ENCODE measurements at places on chromosomes 4 and X.

DNA sequence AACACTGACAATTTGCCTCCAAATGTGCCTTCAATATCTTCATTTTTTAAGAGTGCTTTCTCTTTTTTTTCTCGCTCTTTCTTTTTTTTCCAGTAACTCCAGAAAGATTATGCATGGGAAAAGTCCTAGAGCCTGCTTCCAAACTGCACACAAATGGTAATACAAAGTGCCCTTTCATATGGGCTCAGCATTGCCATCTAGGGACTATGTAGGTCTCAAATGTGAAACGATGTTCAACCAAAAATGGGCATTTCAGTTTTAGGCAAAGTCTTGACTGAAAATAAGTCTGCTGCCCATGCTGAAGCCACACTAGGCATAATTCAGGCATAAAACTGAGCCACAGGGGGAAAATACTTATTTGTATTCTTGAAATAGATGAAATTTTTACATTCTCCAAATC lies 65.6 kb downstream of the SYNPO2 start:
- DNase-seq: no peak

DNA sequence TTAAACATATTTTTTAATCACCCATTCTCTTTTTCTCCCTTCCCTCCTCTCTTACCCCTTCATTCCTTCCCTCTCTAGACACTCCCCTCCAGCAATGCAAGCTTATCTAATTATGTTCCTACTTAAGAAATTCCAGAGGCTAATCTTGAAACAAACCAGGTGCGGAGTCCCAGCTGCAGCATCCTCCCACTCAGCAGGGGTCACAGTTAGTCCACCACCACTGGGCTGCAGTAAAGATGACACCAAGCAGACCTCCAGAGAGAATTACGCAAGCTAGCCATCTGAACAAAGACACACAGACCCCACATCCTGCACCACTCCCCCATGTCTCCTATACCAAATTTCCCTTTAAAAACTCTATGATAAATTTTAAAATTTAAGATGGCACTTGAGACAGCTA lies 13.9 kb upstream of the SEC24B start:
- no peak for DNase-seq

- no peak for DNase-seq
Measured at GRCh38 chr4:101348367-101348827, 1.1 kb upstream of the PPP3CA start.

- DNase-seq: no peak
Measured at GRCh38 chrX:52542311-52542710, 25.4 kb upstream of the XAGE1B start.

- no peak for DNase-seq
Measured at GRCh38 chr4:63670735-63671134, 738.5 kb downstream of the TECRL start.

DNA sequence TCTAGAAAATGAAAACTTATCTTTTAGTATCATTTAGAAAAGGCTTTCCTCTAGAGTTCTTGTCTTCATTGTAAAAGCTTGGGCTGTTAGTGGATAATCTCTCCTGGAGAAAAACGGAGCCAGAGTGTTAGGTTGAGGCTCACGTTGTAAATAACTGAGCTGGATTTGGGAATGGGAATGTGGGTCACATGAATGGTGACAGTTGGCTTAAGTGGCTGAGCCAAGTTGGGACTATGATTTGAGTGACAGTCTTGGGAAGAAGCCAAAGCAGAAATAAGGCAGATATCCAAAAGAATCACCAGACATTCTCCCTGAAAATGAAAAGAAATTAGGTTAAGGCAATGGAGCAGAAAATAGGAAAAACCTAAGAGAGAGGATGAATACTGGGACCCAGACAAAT lies 33.6 kb upstream of the PDGFC start:
- no peak for DNase-seq

DNA sequence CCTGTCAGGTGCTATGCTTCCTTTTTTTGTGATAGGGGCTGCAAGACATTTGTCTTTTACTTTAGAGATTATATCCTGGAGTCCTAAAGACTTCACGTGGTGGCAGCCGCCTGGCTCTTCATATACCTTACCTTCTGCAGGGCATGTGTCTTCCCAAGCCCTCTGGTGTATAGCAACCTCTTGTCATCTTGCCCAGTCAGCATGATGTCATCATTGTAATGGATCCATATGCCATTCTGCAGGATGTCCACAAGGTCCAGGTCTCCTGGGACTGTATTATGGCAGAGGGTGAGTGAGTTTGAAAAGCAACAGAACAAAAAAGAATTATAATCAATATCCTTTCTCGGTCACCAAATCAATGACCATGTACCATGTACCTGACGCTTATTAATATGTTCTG lies 82.2 kb upstream of the SCOC start:
- peak; percentile 17 for DNase-seq

GRCh38 chr4:158599765-158600498 lies 71.8 kb downstream of the C4orf46 start:
- DNase-seq: no peak

GRCh38 chr4:147793569-147794313 lies 61.9 kb downstream of the ARHGAP10 start:
- no peak for DNase-seq

GRCh38 chr4:15262396-15262795 lies 165.4 kb upstream of the C1QTNF7 start:
- no peak for DNase-seq

GRCh38 chrX:67953658-67954057 lies 409.8 kb downstream of the AR start:
- DNase-seq: no peak

DNA sequence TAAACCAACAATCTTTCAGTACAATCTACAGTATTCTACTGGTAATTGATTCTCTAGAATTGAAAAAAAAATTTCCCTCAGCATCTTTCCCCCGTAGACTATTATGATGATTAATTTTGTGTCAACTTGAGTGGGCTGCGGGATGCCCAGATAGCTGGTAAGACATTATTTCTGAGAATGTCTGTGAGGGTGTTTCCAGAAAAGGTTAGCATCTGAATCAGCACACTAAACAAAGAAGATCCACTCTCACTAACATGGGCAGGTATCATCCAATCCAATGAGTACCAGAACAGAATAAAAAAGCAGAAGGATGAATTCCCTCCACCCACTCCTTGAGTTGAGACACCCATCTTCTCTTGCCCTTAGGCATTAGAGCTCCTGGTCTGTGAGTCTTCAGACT lies 186.1 kb upstream of the MAB21L2 start:
- no peak for DNase-seq

DNA sequence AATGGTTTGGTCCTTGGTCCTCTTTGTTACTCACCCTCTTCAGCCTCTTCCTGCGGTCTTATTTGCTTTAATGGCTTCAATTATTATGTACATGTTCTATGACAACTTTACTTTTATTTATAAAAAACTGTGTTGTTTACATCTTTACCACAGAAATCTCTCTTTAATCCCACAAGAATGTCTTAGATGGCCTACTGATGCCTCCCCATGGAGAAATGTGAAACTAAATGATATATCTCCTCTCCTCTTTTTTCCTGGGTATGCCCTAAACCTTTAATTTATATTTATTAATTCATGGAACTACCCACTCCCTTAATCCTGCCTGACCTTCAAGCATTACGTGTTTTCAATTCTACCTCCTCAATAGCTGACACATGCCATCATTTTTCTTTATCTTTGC lies 573.2 kb downstream of the CENPC start:
- no peak for DNase-seq

Measured in MG63 (cell line).